ENCODE measurements at places on chromosomes 12 and 14.

DNA sequence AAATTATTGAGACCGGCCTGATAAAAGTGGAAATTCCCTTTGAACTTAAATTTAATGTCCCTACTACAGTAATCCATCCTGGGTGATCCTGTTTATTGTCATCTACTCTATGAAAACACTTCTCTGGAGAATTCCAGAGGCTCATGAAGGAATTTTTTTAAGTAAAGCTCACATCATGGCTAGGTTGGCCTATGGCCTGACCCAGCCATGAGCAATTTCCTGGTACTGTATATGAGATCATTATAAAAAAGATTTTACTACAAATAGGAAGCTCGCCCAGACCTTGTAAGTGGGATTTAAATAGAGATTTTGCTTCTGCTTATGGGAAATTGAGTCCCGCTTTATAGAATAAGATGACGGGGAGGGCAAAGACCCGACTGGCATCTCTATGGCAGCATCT lies 215.5 kb downstream of the DPF3 start:
- no peak for DNase-seq

GRCh38 chr12:120851444-120851843 lies 52.7 kb downstream of the SPPL3 start:
- no peak for DNase-seq

- no peak for DNase-seq
Observed at GRCh38 chr12:40028296-40028695, 77.6 kb downstream of the SLC2A13 start.

- DNase-seq = no peak
Observed at GRCh38 chr12:2295941-2296461, 243.2 kb downstream of the CACNA1C start.

GRCh38 chr12:131529196-131530040 lies 181.5 kb upstream of the SFSWAP start:
- no peak for DNase-seq

DNA sequence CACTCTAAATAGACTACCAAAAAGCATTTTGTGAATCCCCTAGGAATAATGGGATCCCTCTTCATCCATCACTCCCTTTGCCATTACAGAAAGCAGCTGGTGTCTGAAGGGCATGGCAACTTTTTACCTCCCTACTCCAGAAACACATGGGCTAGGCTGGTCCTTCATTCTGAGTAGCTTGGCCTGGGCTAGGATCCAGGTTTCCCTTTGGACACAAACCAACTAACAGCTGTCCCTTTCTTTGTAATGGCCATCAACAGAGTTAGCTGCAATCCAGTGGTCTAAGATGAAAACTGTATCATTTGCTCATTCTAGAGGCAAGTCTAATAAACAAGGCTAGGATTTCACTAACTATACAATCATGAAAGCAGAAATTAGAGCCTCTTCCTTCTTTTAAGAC lies 7.4 kb downstream of the GRIN2B start:
- no peak for DNase-seq

DNA sequence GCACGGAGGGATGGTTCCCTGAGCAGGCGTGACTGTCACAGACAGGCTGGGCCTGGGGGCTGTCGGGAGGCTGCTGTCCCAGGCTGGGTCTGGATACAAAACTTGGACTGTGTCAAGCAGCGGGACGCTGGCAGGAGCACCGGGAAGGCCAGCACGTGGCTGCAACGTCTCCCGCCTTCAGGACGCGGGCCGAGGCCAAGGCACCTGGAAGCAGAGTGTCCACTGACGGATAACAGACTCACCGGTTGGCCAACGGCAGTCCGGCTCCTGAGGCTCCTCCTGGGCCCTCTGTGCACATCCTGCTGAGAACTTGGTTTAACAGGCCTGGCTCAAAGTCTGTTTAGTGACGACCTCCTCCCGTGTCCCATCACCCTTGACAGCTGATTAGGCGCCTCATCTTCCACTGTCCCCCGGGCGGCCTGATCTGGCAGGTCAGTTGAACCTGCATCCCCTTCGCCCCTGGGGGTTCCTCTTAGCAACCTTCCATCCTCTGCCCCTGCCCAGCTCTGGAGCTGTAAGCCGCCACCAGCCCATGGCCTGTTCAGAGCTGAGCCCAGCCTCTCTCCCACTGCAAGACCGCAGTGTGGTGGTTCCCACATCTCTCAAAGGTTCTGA lies 2.5 kb downstream of the XRCC3 start:
- DNase-seq = no peak

DNA sequence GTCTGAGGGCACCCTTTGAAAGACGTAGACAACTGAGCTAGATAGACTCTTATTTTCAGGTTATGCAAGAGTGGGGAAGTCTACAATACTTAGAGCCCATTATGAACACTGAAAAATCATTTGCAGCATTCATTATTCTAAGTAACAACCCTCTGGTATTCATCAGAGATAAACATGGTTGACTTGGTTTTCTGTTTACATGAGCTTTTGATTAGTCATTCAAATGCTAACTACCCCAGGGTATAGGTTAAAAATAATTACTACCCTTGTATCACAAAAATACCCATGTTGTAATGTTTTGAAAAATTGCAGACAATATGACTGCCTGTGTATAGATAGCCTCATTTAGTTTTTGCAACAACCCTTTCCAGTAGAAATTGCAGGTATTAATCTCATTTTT lies 78.5 kb downstream of the PPFIBP1 start:
- no peak for DNase-seq

DNA sequence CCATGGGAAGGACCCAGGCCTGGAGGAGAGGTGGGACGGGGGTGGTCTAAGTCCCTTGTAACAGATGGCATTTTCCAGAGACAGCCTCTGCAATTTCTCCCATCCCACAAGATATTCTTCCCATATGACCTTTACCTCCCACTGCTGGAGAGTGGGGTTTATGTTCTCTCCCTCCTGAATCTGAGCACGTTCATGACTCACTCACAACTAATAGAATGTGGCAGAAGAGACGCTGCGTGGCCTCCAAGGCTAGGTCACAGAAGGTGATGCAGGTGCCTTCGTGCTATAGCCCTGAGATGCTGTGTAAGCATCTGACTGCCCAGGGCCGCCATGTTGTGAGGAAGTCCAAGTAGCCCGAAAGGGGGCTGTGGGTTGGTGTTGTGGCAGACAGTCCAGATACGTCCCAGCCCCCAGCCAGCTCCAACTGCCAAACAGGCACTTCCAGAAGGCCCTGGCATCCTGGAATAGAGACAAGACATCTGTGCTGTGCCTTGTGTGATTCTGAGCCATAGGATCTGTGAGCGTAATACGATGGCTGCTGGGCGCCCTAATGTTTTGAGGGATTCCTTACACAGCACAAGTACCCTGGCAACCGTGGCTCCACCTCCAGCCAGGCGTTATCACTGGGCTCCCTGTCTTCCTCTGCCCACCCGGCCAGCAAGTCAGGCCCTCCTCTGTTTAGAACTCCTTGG lies 56.1 kb upstream of the NCOR2 start:
- no peak for DNase-seq

DNA sequence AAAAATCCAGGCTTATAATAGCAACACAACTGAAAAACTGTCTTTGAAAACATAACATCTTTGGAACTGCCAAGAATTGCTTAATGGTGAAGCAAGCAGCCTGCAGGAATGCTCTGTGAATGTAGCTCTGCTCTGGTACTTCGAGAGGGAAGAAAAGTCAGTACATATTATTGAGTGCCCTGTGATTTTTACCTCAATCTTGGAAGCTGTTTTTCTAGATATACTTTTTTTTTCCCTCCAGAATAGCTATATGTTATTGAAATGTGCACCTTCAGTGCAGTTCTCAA lies 508.1 kb downstream of the PCNX1 start:
- DNase-seq = no peak

- DNase-seq = no peak
Observed at GRCh38 chr12:122527478-122527944, 462 bp downstream of the KNTC1 start.

DNA sequence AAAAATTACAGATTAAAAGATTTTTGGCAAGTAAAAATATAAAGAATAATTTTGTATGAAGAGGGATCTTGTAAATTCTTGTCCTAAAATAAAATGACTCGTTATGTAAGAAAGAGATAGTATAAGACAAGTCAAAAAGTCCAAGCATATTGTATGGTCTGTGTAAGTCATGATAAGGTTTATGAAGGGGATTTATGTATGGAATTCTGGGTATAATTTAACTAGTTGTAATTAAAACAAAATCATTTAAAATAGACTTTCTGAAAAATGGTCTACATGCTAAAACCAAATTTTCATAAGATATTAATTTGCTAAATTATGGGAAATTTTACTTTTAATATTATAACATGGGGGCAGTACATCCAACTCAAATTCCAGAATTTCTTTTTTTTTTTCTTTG lies 17.6 kb upstream of the PEX5 start:
- DNase-seq = no peak

GRCh38 chr12:123907726-123908476 lies 64.7 kb downstream of the CCDC92 start:
- DNase-seq = no peak

DNA sequence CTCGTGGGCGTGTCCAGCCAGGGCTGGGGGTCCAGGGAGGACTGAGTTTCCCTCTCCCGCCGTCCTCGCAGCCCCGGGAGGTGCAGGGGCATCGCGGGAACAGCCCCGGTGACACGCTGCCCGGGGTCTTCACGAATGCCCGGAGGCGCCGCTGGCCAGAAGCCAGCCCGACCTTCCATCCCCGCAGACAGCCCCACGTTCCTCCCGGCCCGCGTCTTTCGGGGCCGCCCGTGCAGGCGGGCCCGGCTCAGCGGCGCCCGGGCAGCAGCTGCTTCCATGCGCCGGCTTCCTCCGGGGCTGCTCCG lies 827 bp upstream of the TEDC1 start:
- DNase-seq = no peak

GRCh38 chr14:44412858-44413569 lies 94.1 kb downstream of the FSCB start:
- no peak for DNase-seq

DNA sequence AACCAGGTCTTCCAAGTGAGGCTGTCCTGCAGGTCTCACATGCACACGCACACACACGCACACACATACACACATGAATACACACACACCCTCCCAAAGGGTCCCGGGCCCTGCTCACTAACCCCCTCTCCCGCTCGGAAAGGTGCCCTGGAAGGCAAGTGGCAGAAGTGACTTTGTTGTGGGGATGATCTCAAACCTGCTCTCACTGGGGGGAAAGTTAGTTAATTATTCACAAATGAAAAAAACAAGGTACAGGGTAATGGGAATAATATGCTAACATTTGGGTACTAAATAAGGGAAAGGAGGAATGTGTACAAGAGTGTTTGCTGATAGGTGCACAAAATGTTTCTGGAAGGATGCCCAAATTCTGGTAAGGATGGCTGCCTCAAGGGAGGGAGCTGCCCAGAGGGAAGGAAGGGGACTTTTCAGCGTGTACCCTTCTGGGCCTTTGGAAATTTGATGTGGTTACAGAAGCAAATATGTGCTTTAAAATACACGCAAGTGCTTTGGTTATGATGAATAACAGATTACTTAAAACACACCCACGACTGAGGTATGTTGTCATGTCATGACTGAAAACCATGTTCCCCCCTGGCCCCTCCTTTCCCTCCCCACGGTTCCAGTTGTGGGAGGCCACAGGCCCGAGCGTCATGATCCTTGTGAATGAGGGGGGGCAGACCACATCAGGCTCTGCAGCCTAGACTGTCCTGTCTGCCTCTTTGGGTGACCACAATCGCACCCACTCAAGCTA lies 43.3 kb upstream of the PLEKHG6 start:
- DNase-seq = no peak

- no peak for DNase-seq
Observed at GRCh38 chr12:75447691-75448393, 32.7 kb upstream of the GLIPR1 start.

DNA sequence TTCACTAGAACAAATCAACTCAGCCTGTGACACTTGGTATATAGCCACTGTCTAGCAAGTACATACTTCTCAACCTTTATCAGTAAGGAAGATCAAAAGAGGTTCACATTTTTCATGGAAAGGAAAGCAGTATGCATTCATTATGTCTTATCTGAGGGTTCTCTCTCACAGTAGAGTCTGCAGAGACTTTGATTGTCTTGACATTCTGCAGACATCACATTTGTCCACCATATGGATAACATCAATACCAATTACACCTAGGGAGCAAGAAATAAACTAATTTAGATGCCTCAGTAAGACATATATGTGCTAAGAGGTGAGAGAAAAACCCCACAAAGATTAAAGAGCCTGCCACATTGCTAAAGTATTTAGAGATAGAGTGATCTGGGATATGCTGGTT lies 110.8 kb upstream of the SLC35F4 start:
- DNase-seq = no peak

GRCh38 chr12:113891739-113892520 lies 74.2 kb downstream of the RBM19 start:
- no peak for DNase-seq

- no peak for DNase-seq
Observed at GRCh38 chr12:71958993-71959578, 20.4 kb downstream of the TPH2 start.

DNA sequence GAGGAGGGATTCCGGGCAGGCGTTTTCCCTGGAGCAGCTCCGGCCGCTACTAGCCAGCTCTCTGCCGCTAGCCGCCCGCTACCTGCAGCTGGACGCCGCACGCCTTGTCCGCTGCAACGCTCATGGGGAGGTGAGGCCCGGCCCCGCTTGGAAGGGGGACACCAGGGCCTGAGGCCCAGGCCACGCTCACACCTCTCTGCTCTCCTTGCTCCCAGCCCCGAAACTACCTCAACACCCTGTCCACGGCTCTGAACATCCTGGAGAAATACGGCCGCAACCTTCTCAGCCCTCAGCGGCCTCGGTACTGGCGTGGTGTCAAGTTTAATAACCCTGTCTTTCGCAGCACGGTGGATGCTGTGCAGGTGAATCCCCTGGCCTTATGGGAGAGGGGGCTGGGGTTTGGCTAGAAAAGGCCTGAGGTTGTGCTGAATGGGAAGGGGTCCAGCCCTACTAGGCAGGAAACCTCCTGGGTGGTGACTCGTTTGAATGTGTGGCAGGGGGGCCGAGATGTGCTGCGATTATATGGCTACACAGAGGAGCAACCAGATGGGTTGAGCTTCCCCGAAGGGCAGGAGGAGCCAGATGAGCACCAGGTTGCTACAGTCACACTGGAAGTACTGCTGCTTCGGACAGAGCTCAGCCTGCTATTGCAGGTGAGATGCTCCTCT lies 597 bp downstream of the RNF31 start:
- DNase-seq = no peak

DNA sequence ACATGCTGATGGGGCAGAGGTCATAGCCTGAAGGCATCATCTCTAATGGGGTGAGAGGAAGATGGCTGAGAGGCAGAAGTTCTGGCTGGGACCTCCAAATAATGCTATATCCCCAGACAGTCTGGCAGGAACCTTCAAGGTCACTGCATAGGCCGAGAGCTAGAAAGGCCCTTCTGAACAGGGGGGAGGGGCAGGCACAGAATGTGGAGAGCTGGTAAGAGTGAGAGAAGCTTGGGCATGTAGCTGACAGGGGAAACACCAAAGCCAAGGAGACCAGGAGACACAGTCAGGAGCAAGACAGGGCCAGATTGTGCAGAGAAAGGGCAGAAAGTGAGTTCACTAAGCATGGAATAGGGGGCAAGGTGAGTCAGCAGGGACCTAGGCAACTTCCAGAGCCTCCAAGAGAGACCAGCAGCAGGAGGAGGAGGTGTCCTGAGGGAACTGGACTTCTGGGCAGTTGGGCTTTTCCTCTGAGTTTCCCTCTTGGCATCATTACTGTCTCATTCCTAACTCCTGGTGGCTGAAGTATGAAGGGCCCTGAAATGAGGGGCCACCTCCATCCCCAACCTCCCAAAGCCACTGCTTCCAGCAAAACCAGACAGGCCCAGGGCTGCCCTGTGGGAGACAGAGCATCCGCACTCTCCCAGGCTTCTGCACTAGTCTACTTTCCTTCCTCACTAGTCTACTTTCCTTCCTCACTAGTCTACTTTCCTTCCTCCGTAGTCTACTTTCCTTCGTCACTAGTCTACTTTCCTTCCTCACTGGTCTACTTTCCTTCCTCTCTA lies 17.1 kb downstream of the ANO2 start:
- DNase-seq = no peak

GRCh38 chr14:97850466-97850865 lies 1053.3 kb downstream of the VRK1 start:
- no peak for DNase-seq

All from NCI-H748 treated with DMSO at 0.1 percent for 48 hours (cell line).